Stomach (tissue), 19 donors: ENCODE measurements at places on chromosomes 1 and 21. TPM values are rescaled to one million over a fixed set of nuclear protein-coding genes. Genes with fewer than 3 reads are reported as not detected.
A peak's percentile ranks its signal among the peaks of the same experiment; 100 is the strongest.

DNA sequence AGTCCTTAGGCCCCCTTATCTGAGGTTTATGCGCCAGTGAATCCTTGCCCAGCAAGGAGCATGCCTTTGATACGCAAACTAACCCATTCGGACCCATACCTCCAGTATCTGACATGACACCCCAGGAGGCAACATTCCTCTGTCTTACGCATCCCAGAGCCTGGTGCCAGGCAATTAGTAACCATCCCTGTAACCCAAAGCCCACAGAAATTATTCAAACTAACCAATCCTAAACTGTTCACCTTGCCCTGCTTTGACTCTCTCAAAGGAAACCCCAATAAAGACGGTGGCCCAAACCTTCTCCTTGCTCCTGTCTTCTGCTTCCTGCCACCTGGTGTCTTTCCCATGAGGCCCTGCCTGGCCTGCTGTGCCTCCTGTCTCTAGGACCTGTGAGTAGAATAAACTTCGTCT is 36.4 kb downstream of the ZNF496 start:
- no peak for DNase-seq

DNA sequence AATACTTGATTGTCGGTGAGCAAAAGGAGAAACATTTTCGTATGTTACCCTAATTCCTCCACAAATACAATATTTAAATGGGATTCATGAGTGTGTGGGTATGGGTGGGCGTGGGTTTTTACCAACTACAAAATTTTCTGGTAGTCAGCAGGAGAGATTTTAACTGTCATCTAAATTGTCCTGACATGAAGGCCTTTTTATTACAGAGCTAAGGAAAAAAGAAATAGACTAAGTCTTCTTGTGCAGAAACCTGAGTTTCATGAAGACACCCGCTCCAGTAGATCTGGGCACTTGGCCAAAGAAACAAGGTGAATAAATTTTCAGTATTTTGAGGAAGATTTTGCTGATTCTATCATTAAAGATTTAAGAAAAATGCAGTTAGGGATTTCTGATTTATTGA is 752 bp downstream of the RGS18 start:
- no peak for DNase-seq

GRCh38 chr1:36126005-36126716 is 1.1 kb upstream of the COL8A2 start:
- no peak for DNase-seq

- no peak for DNase-seq
Measured at GRCh38 chr1:112509005-112509659, 367 bp downstream of the WNT2B start.

DNA sequence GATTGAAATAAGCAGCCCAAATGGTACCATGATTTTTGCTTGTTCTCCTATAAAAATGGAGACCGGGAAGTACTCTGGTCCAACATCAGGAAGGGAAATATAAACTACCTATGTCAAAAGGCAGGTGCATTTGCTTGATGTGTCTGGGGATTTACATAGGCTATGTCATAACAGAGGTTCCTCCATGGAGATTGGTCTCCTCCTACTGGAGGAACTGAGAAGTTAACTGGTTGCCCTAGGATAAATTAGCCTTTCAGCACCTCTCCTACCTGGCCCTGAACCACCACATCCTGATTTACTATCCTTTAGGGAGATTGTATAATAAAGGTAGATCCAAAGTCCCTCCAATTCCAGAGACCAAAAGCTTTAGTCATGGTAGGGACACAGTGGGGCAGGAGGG is 1109.3 kb upstream of the B3GALT2 start:
- DNase-seq, result no peak

DNA sequence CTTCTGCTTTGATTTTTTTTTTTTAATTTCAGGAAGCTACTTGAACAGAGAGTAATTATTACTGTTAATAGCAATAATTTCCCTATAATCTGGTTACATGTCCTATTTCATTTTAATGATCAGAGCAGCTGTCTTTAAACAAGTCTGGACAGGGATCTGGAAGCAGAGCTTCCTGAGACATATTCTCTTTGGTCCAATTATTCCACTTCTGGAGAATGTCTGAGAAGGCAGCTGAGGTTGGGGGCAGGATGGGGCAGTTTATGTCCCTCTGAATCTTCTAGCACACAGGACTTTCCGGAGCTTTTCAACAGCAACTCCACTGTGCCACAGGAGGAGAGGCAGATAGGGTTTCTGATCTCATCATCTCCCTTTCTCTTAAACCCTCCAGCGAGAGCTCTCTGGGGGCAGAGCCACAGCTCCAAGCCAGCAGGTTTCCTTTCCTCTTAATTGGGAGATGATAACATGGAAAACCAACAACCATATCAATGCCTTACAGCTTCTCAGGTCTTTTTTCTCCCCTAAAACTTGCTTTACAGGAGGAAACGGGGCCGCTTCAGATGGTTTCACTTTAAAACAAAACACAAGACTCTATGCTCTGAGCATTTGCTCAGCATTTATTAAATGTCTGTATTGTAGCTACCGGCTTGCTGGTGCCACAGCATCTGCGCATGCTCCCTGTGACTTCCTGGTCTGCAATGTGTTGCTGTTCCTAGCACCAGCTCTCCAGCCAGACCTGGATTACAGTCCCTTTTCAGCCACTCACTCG is 425.7 kb upstream of the USP24 start:
- DNase-seq, result peak; percentile 72

DNA sequence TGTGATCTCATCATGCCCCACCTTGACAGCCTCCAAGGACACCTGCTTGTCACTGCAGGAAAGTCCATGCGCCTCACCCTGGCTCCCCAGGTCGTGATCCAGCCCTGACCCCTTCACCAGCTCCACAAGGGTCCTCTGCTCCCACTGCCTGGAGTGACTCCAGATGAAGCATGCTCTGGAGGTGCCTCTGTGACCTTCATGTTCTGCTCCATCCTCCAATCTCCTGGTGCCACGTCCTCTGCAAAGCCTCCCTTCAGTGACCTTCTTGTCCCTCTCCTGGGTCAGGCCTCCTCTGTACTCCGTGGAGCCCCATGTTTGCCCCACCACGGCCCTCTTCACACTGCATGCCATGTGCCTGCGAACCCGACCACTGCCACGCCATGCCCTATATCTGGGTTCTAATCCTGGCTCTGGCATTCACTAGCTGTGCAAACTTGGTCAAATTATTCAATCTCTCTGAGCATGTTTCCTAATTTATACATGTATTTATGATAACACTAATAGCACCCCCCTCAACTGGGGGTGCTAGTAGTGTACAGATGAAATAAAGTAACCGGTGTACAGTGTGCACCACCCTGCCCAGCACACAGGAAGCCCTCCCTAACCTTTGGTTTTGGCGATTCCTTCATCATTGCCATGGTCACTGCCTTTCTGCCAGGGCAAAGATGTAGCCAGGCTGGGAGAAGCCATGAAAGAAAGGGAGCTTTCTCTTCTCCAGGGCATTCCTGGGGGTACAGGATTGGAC is 77.4 kb downstream of the STUM start:
- no peak for DNase-seq

DNA sequence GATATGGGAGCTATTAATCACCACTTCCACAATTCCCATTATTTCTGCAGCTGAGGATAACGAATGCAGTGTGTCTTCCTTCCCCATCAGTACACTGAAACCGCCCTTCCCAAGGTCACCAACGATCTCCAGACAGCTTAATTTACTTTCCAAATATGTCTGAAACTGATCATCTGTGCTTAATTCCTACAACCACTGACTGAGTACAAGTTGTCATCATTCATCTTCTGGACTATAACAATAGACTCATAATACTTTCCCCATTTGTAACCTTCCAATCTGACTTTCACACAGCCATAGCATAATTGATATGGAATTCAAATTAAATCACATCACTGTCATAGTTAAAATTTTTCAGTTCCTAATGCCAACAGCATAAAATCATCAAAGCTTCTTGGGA is 17.4 kb downstream of the DNM3 start:
- no peak for DNase-seq

DNA sequence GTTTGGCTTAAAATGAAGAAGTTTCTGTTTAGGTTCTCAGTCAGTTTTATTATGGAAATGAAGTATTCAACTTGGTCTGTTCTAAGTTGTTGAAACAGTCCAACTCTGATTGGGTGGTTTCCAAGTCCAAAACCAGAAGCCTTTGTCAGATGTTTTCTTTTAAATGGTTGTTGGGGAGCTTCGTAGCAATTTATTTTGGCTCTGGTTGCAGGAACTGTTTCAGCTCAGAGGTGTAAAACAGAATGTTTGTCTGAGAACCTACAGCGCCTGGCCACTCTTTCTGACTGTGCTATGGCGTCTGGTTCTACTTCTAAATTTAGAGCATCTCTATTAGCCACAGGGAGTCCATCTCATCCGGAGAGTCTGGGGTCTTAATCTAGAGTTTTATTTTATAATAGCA is 582.6 kb upstream of the TMPRSS15 start:
- no peak for DNase-seq

- no peak for DNase-seq
Measured at GRCh38 chr1:168734946-168735345, 5.9 kb upstream of the DPT start.

GRCh38 chr1:79827446-79827845 is 820.9 kb upstream of the ADGRL4 start:
- no peak for DNase-seq

- DNase-seq, result peak; percentile 34
Measured at GRCh38 chr1:11925938-11926292, 312 bp downstream of the KIAA2013 start.

DNA sequence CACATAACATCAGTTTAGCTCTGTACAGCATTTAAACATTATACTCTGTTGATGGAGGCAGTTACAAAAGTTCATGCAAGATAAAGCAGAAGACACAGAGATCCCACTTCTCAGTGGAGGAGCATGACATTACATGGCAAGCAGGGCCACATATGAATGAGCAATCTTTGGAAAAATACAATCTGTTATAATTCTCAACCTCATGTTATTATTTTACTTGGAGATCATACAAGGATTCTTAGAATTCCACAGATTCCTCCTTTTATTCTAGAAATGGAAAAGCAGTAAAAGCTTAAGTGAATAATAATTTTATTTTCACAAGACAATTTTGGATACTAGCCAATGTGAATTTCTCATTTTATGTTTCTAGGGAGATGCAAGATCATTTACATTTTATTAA is 66.6 kb downstream of the IFI44 start:
- DNase-seq, result no peak

DNA sequence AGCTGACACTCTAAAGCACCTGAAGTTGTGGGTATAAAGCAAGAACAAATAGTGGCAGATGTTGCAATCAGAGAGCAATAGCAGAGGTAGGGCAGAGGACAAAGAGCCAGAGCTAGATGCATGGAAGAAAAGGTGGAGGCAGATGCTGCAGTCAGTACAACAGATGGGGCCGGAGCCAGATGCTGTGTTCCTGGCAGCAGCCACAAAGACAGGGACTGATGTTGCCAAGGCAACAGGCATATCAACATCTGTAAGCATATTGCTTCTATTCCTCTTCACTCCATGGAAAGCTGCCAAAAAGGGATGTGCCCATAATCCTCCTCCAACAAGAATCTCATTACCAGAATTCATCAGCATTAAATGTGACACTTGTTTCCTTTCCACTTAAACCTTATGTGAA is 108.0 kb downstream of the TNNI3K start:
- DNase-seq, result no peak

GRCh38 chr1:41855713-41856112 is 63.0 kb downstream of the HIVEP3 start:
- DNase-seq, result no peak

DNA sequence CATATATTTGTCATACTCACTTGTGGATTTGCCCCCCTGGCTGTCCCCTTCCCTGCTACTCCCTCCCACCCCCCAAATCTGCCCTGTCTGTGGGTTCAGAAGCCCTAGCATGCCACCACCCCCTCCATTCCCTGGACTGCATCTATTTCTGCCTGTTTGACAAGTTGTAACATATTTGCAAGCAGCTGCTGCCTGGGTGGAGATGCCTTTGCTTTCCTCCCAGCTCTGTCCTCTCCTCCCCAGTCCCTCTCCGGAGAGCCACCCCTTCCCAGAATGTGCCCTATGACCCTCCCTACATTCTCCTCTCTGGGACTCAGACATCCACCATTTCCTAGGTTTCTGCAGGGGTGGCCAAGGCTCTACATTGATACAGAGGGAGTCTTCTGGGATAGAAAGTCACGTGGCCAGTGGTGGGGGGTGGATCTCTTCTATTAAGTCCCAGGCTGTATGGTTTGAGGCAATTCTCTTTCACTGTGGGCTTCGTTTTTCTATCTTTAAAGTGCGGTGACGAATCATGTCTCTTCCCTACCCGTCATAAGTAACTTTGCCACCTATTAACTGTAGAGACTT is 6.0 kb upstream of the MYOG start:
- DNase-seq, result no peak

The DIO1 gene
- total RNA-seq, result not detected

The NASP gene
- total RNA-seq, result 14.0 TPM

The RGSL1 gene
- total RNA-seq, result not detected

The SHISA4 gene
- 33.3 TPM for total RNA-seq

The PTPN22 gene
- total RNA-seq, result 3.9 TPM
